ENCODE measurements at places on chromosomes 13 and 19.

DNA sequence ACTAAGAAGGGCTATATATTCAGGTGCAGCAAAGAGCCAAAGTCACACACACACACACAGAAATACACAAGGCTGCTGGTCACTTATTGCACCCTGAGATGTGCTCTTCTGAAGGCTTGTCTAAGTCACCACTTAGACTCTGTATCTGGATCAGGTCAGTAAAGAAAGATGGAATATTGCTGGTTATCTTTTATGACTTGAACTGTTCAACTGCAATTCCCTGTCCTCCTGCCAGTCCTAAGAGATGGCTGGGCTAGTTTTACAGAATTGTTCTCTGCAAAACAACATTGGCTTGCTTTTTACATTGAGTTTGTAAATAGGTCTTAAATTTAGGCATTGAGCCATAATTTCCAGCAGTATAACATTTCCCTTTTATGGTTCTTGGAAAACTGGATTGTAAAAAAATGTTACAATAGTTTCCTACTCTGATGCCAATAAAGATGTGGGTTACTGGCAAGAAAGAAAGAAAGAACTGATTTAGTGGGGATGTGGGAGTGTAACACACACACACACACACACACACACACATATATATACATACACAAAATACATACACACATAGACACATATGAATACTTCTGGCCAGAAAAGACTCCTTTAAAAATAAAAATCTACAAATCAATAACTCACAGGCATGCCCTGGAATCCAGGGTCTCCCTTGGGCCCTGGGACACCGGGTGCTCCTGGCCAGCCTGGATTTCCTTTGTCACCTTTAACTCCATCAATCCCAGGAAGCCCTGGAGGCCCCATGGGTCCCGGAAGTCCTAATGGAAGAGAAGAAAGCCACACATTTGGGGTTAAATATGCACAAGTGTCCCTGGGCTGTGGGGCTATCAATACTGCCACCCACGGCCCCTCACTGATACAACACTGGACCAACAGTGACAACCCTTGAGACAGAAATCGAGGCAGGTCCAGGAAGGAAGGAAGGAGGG is 137.7 kb downstream of the COL4A1 start:
- DNase-seq = no peak

DNA sequence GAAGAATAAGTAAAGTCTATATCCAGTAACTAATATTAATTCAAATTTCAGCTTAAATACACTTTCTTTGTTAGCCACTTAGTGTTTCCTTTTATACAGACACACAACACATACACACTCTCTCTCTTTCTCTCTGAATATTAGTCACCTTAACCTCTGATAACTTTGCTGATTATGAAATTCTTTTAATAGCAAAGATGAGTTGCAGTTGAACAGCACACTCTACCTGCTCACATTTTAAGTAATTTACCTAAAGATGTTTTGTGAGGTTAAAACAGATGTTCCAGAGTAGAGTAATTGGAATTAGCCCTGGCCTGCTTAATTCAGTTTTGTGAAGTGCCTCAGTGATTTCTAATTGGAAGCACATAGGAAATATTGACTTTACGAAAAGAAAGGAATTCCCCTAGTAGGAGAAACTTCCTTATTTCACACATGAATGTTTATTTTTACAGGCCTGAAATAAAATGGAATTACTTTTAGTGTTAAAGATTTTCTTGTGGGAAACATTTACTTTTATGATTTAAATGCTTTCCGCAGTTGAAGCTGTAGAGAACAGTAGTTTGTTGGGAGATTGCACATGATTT is 184.3 kb downstream of the MYO16 start:
- no peak for DNase-seq

GRCh38 chr13:50453188-50453587 is 390.3 kb downstream of the DLEU7 start:
- DNase-seq = no peak

GRCh38 chr13:98977568-98978265 is at the start of gene DOCK9:
Gene DOCK9, minus strand, starts transcription at chr13:98978064. Its CDS starts 155 bp downstream, at chr13:98977909.
- DNase-seq = no peak

DNA sequence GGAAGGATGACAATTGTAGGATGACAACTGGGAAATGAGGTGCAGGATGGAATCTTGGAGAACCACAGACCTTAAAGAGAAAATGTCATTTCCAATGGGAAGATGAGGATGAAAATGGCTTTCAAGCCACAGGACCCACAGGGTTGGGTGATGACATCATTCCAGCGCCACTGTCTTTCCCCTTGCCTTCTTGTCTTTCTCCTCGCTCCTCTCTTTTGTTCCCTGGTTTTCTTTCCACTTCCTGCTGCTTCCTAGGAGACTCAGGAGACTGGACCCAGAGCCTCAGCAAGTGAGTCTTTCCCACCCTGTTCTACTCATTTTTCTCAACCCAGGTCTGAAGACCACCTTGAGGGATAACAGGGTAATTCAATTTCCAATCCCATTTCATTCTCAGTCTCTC is 548.8 kb downstream of the FGF9 start:
- DNase-seq = no peak

DNA sequence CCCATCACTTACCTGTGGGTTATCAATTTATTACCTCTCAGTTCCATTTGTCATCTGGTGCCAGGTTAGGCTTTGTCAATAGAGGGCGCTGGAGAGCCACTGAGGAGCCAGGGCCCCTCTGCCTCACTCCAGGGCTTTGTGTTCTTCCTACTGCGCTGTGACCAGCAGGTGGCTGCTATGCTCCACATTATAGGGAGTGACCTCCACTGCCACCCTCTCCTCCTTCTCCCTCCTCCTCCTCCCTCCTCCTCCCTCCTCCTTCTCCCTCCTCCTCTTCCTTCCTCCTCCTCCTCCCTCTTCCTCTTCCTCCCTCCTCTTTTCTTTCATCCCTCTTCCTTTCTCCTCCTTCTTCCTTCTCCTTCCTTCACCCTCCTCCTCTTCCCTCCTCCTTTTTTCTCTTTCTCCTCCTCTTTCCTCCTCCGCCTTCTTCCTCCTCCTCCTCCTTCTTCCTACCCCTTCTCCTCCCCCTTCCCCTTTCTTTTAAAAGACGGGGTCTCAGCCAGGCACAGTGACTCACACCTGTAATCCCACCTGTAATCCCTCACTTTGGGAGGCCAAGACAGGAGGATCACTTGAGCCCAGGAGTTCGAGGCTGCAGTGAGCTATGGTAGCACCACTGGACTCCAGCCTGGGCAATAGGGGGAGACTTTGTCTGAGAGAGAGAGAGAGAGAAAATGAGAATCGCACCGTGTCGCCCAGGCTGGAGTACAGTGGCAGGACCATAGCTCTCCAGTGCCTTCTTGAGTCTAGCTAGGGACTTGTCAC is 10.3 kb upstream of the ZBTB32 start:
- DNase-seq = peak; percentile 85

DNA sequence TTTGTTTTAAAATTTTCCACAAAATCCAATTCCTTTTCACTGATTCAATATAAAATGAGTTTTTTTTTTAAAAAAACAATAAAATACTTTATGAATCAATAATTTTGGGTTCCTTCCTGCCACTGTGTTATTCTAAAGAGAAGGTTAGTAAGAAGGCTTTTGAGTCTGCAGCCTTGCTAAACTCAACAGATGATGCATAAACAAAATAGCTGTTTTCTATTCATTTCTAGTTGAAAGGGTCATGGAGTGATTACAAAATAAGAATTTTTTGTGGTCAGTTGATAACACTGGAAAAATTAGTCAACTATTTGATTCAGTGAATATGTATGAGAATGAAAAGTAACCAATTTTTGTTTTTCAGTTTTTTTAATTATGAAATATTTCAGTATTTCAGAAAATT is 169.9 kb downstream of the VWA8 start:
- DNase-seq = no peak

DNA sequence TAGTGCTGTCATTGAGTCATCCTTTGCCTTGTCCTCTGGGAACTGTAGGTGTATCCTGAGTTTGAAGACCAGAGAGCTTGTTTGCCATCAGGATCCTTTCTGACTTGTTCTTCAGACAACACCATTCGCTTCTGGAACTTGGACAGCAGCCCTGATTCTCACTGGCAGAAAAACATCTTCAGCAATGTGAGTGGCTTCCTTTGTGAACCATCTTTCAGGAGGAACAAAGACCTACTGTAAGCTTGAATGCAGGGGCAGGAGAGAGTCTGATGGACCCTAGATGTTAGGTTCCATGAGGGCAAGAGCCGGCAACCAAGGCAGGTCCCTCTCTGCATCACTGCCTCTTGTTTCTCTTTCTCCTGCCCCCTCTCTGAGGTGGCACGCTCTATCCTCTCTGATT is 26.7 kb downstream of the WDR62 start:
- no peak for DNase-seq

DNA sequence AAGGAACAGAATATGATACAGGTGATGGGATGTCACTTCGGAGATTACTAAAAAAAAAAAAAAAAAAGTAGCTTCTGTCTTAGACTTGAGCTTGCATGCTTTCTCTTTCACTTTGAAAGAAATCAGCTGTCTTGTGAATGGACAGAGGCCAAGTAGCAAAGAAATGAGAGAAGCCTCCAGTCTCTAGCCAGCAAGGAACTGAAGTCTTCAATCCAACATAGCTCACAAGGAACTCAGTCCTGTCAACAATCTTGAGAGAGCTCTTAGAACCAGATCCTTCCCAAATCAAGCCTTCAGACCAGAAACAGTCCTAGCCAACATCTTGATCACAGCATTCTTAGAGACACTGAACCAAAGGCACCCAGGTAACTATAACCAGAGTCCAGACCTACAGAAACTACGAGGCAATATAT is 7.7 kb downstream of the N4BP2L2 start:
- DNase-seq = no peak

- no peak for DNase-seq
Observed at GRCh38 chr13:94079876-94080275, 399.6 kb downstream of the DCT start.

DNA sequence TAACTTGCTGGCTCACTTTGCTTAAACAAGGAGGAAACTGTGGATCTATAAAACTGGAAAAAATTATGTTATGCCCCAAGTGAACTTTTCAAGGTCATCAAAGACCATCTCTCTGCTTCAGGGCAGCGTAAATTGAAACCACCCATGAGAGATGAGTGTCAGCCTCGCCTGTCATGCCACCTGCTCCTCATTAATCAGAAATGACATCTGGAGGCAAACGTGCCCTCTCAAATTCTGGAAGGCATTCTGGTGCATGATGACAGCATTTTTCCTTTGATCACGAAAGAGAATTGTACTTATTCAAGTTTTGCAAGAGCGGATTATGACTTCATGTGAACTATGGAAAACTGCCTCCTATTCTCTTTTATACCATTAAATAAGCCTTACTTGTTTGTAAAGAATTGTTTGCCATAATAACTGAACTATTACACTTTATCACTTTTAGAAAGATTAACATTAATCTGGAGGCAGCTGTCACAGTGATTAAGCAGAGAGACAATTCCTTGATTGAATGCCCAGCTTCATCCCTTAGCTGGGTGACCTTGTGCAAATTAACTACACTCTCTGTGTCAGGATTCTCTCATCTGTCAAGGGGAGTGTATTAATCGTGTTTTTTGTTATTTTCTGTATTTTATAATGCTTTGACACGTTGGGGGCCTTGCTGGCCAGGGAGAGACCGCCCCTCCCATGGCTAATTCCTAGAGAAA is 17.0 kb upstream of the SACS start:
- DNase-seq = no peak

DNA sequence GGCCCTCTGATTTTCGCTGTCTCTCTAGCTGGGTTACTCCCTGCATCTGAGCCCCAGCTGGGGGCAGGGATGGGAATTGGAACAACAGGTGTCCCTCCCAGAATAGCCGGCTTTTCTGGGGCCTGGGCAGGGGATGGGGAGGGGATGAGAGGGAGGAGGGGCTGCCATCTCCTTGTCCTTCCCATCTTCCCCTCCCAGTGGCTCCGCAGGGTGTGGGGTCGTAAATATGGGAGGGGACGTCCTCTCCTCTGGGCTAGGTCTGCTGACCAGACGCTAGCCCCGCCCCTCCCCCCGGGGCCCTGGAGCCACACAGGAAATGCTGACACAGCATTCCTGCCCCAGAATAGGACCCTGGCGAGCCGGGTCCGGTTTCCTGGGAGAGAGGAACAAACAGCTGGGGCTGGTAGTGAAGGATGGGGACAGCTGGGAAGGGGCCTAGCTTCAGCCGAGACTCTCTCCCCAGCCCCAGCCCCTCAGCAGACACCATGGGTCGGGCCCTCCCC is 1.1 kb downstream of the RYR1 start:
- DNase-seq = no peak

GRCh38 chr13:30481241-30481760 is 15.6 kb upstream of the HMGB1 start:
- DNase-seq = no peak

- no peak for DNase-seq
Observed at GRCh38 chr13:99978799-99979452, 2.7 kb upstream of the ZIC2 start.

DNA sequence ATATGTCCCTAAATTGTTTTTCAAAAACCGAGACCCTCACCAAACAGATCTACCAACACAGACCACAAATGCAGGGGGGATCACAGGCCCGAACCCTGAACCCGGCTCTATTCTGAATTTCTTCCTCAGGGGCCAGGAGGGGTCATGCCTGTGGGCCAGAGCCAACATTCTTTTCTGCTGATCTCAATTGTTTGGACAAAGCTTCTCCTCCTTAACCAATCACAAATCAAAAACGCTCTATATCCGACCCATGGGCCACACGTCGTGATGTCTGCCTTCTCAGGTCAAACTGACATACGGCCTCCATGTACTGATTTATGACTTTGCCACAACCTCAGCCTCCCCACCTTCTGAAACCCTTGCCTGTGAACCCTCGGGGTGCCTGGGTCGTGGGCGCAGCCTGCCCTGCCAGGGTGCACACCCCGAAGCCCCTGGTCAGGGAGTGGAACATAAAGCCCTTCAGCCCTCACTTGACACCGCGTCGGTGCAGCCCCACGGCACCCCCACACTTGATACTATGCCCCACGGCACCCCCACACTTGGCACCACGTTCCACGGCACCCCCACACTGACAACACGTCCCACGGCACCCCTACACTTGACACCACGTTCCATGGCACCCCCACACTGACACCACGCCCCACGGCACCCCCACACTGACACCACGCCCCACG is 58.4 kb upstream of the C13orf46 start:
- no peak for DNase-seq

DNA sequence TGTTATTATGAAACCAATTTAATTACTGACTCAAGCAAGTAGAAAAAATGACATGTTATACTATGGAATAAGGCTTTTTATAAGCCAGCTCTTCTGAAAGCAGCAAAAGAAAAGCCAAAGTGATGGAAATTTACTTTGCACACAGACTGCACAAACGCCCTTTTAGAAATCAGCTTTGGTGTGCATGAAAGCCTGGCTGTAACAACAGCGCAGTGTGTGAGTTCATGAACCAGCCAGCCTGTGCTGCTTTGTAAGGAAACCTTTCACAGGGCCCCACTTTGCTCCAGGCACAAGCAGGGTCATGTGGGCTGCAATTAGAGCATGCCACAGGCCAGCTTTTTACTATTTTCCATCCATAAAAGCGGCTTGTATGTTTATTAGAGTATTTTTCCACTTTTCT is 13.6 kb upstream of the IFT88 start:
- DNase-seq = no peak

DNA sequence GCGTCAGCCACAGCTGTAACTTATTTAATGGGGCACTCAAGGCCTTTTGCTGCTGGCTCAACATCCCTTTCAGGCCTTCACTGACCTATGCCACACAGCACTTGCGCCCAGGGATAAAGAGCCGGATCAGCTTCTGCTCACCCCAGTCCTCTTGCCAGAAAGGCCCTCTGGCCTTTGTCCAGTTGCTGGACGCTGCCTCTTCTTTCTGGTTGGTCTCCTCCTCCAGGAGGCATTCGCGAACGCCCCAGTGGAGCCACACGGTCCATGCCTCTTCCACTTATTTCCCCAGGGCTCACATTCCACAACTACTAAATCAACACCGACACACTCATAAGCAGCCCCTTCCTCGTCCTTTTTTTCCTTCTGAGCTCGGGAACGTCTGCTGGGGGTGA is 3.7 kb upstream of the ZNF329 start:
- DNase-seq = no peak
